ENCODE measurements at places on chromosomes 5 and 9.

GRCh38 chr9:78865737-78866136 is 568.8 kb downstream of the PSAT1 start:
- DNase-seq = no peak

- no peak for DNase-seq
Measured at GRCh38 chr5:180394031-180394636, 41.0 kb upstream of the GFPT2 start.

DNA sequence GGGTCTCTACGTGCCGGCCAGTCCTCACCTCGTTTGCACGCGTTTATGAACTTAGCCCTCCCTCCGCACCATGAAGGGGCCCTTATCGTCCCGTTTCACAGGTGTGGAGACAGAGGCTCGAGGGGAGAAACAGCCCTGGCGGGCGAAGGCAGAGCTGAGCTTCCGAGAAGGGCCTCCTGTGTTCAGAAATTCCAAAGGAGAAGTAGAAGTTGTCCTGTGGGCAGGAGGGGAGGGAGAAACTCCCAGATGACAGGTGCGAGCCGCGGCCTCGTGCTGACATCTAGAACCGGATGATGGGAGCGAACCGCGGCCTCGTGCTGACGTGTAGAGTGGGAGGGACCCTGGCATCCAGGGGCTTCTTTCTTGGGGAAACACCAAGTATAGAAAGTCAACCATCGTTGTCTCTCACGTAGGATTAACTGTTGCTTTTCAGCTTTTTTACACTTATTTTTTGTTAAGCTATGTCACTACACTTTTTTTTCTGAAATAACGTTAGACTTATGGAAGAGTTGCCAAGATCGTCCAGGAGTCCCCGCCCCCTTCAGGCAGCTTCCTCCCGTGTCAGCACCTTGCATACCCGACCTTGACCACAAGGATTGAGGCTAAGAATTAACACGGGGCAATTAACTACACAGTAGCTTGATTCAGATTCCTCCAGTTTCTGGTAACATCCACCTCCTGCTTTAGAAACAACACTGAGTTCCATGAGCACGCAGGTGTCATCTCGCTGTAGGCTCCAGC is 42.8 kb upstream of the NKD2 start:
- no peak for DNase-seq

DNA sequence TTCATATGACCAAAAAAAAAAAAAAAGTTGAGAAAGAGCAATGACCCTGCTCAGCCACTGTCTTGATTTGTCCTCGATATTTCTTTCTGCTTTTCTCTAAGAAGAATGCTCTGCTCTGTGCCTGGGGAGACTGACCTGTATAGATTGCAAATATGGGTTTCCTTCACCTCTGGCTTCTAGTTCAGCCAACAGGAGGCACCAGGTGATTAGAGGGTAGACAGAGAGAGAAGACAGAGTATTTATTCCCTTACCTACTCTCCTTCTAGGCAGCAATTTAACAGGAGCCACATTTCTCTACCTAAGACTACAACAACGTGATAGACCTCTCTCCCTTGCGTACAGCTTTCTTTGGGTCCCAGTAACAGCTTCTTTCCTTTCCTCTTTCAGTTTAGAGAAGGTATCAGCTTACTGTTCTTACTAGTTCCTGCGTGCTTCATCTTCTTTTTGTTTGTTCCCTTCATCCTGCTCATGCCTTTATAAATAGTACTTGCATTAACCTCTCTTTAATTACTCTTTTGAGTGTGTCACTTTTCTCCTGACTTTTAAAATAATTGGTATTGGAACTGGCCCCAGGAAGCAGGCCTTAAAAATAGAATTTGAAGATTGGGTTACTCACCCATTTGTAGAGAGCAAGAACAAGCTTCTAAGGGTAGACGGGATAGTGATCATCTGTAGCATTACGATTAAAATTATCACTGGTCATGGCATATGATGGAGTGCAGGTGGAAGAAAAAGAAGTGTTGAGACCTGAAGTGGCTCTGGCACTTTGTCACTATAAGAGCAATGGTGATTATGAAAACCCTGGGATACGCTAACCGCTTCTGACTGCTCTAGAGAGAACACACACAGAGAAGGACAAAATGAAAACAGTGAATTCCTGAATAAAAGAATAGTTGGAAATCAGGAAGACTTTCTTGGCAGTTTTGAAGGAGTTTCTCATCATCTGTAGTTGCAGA is 161.2 kb upstream of the FSTL4 start:
- DNase-seq = no peak

DNA sequence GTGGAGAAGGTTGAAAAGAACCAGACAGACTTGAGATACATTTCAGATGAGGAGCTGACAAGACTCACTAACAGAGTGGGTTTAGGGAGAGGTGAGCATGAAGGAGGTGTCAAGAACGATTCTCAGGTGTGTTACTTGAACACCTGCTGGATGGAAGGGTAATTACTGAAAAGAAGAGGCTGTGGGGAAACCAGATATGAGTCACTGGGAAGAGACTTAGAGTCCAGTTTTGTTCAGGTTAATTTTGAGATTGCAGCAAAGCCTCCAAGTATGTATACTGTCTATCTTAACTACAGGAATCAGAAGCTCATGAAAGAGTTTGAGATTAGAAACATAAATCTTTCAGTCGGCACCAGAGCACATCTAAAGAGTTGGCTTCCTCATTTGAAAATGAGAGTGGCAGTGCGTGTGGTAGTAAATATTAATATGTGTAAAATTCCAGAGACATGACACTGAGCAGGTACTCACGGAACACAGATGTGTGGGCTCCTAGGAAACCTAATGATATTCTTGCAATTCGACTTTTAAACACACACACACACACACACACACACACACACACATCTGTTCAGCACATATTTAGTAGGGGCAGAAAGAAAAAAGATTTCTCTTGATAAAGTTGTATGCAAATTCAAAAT is 197.1 kb downstream of the CDH18 start:
- no peak for DNase-seq

DNA sequence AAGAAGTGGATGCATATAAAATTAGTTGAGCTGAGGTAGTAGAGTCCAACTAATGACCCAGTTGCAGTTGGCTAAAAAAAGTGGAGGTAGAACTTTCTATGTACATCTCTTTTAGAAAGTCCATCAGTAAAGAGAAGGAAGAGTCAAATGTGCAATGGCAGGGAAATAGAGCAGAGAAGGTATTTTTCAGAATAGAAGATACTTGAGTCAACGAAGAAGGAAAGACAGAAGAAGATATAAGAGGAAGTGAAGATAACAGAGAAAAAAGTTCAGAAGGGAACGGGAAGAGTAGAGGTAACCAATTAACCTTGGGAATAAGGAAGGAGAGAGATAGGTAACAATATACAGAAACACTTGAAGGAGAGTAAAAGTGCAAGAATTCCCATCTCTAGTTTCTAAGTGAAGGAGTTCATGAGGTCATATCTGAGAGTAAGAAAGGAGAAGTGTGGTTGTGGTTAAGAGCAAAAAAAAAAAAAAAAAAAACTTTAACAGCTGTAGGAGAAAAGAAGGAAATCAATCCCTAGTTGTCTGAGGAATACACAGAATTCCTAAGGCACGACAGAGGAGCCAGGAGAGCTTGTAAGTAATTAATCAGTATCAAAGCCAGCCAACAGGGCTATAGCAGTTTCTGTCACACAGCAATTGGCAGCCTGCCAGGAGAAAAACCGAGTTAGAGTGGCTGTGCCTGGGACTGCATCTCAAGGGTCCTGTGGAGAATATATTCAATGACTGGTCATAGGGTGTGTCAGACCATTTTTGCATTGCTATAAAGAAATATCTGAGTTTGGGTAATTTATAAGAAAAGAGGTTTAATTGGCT is 61.0 kb downstream of the ARL15 start:
- DNase-seq = no peak
